ENCODE measurements at places on chromosomes 7 and 10.

- no peak for DNase-seq
These were observed 521.0 kb downstream of the SORCS1 start for GRCh38 chr10:106643473-106643872.

DNA sequence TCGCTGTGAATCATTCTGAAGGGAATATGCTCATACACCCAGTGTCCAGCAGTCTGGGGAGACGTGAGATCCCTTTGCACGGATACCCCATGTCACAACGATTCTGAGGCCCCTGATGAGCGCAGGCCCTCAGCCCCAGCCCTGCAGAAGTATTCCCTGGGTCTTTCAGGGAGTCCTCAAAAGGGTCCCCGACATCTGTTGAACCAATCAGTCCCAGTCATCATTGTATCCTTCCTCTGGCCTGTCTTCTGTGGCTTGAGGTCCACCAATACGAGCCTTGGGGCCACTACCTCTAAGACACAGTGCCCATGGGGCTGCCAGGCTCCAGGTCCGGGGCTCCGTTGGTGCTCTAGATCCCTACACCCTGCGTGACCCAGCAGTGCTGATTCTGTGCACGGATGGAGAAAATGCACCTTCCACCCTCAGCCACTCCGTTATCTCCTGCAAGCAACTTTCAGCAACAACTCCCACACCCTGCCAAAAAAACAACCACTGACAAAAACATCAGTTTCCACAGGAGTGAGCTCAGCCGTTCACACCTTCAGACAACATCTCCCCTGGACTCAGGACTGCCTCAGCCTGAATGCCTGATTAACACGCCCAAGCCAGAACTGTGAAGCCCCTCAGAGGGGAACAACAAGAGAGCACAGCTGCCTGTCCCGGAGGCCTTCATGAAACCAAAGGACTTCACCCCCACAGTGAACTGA, 46.9 kb upstream of the KDM7A start:
- DNase-seq = no peak

- DNase-seq = no peak
These were observed 9.9 kb downstream of the SKIDA1 start for GRCh38 chr10:21515361-21516241.

DNA sequence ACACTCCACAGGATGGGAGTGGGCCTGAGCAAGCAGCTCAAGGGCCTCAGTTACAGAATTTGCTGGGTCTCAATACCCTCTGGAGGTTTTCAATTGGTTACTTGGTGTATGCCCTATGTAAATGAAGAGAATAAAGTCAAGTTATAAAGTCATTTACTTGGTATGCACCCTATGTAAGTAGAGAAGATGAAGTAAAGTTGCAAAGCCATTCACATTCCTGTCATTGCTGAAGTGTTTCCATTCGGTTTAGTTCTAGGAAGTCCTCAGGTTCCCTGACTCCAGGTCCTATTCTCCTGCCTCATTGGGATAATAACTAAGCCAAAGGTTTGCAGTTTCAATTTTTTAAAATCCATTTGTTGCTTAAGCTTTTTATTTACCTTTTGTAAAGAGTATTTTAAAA, 272.6 kb upstream of the NPSR1 start:
- no peak for DNase-seq

GRCh38 chr7:28405662-28406061, 6.7 kb upstream of the CREB5 start:
- peak; percentile 74 for DNase-seq

DNA sequence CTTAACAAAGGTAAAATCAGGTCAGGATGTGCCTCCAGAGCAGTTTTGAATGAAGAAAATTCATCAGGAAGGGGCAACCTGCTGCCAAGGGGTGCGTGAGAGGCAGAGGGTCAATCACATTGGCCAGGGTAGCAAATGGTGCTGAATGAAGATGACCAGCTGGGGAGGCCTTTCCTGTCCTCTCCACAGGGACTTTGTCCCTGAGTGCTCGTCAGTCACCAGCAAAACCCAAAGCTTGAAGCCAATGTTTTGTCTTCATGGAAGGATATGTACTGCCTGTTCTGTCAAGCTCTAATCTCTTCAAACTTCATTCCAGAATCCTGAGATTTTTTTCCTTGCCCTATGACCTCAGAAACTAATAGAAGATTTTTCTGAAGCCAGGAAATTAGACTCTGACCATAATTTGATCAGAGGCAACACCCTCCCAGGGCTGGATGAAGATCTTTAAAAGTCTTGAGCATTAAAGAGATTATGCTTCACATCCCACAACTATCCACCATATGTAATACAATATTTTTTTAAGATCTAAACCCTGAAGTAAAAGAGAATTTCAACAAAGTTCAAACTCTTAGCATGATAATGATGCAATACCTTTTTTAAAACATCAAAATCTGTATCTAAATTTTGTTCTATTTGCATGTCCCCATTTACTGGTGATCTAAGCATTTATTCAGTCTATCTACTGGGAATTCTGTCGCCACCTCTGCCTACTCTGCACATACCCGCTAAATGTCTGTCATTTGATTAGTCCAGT, 243.0 kb downstream of the SNX13 start:
- DNase-seq = no peak

DNA sequence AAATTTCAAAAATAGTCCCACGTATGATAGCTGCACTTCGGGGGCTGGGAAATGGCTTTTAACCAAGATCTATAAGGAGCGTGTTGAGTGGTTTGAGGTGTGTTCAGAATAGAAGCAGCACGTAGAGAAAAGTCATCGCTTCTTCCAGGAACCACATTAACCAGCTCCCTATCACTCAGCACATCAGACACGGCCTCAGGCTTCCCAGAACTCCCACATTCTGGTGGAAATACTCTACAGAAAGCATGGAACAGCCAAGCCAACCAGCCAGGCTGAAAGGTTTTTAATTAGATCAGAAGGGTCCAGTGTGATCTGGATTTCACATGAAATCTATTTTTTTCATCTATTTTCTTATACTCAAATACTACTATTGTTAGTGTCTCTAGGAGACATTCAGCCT, 231.5 kb upstream of the NRP1 start:
- no peak for DNase-seq
